ENCODE measurements at places on chromosomes 3 and 15. TPM values are rescaled to one million over a fixed set of nuclear protein-coding genes. Genes with fewer than 3 reads are reported as not detected.

Gene CYP1A2
- not detected for total RNA-seq

Gene LRRC34
- 0.49 TPM for total RNA-seq

Gene FGD5
- total RNA-seq, result 16.2 TPM

Gene PIF1
- total RNA-seq, result 6.6 TPM

Gene ZBBX
- not detected for total RNA-seq

Gene GOLGA6B
- total RNA-seq, result not detected

Gene ALAS1
- 41.5 TPM for total RNA-seq

DNA sequence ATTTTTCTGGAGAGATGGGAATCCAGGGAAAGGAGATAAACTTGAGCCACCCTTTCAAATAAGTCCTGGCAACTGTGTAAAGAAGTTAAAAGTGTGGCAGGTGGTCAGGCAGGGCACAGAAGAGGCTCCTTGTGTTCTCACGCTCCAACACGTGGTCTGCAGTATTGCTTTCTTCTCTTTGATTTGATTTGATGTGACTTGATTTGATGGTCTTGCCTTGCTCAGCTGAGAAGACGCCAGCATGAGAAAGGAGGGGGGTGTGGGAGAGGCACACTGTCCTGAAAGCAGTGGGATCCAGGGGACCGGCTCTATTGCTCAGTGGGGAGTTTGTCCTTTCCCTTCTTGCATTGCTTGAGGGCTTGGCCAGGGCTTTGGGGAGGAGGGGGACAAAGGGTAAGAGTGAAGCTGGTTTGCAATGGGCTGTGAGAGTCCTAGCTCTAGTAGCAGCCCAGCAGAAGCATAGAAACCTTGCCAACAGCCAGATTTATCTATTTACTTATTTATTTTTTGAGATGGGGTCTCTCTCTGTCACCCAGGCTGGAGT lies 25.7 kb upstream of the NEO1 start:
- DNase-seq, result no peak

DNA sequence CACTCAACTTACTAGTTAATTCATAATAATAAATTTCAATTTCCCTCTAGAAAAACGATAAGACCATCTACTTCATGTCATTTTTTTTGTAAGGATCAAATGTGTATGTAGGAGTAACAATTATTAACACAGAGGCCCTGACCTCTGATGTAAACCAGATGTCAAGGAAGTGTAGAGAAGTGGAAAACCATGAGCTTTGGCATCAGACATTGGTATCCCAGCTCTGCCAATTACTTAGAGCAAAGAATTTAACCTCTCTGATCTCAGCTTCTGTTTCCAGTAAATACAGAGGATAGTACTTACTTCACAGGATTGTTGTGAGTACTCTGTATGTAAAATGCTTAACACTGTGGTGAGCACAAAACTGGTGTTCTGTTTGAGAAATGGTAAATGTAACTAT lies 17.5 kb downstream of the AQR start:
- DNase-seq, result no peak

GRCh38 chr3:75303741-75304140 lies 360.4 kb upstream of the FRG2C start:
- no peak for DNase-seq

DNA sequence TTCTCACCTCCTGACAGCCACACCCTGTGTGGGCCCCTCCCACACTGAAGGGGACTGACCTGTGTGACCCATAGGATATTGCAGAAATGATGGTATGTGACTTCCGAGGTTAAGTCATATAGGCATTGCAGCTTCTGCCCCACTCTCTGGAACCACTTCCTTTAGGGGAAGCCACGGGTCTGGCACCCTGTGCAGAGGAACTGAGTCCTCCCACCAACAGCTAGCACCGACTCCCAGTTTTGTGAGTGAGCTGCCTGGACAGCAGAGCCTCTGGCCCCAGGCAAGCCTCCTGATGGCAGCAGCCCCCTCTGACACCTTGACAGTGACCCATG lies 24.6 kb upstream of the SLC6A6 start:
- no peak for DNase-seq

DNA sequence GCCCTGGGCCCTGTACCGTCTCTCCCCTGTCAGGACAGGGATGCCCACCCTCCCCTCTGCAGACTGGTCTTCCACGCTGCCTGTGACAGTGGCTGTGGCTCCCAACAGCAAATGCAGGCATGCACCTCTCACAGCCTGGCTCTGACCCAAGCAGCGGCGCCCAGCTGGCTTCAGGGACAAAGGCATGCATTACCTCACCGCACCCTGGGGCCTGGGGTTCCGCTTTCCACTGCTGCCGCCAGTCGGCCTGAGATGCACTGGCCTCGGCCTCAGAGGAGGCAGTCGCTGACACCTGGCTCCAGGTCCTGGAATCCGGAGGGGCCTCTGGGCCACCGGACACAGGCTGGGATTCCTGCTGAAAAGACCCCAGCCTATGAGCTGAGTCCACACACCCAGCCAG lies 70.3 kb downstream of the SCN5A start:
- peak; percentile 82 for DNase-seq

DNA sequence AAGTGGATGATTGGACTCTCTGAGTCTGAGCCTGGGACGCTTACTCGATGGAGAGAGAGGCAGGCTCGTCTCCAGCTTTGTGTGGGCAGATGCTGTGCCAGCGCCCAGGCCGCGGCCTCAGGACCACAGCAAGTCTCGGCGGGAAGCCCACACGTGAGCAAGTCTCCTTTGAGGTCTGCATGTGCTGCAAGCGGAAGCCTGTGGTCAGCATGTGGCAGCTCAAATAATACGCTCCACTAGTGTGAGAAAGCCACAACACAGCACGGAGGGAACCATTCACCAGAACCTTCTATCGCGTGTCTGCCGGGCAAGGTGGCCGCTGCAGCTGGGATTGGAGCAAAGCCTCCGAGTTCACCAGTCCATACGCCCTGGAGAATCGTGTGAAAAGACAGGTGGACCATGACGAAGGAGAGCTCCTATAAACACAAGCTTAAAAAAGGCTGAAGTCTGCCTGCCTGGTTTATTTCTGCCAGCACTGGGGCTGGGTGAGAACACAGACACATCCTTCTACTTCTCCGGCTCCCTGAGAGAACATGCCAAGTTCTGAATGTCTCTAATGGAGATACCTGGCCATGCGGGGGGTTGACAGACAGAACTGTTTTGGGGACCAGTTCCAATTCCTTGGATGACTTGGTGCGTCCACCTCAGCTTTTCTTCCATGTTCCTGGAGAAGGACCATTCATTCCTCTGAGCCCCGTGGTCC lies 82.0 kb upstream of the LRIG1 start:
- no peak for DNase-seq

DNA sequence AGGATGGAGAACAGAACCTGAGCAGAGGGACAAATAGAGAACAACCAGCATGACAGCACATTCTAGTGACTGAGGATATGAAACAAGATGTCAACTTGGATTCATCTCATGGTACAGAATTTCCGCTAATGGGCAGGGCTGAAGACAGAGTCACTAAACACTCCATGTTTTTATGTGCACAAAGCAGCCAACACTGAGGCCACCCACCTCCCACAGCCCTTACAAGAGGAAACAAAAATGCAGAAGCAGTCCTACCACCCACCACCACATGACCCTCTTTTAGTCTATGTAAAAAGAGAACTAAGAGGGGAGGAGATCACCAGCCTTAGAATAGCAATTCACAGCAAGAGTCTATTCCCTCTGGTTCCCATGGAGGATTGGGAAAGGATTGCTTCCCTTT lies 131.4 kb upstream of the UBE2E2 start:
- DNase-seq, result no peak

DNA sequence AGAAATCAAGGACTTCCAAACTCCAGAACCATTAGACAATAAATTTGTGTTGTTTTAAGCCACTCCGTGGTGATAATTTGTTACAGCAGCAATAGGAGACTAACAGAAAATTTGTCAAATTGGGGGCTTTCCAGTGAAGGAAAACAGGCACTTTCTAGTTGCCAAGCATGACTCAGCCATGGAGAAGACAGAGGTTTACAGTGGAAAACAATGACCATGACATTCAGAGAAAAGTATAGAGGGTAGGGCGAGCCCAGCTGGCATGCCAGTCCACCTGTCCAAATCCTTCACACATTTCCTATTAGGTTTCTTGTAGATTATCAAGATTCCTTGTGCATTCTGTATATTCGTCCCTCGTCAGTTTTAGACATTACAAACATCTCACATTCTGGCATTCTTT lies 24.9 kb downstream of the SLCO2A1 start:
- DNase-seq, result no peak

All from vagina (tissue), 2 donors.